CD4-positive, alpha-beta T cell treated with Interleukin-15 for 4 hours (primary cell): ENCODE measurements at places on chromosomes 12 and 14.

GRCh38 chr14:95886366-95887056 is 9.9 kb downstream of the TUNAR start:
- no peak for DNase-seq

DNA sequence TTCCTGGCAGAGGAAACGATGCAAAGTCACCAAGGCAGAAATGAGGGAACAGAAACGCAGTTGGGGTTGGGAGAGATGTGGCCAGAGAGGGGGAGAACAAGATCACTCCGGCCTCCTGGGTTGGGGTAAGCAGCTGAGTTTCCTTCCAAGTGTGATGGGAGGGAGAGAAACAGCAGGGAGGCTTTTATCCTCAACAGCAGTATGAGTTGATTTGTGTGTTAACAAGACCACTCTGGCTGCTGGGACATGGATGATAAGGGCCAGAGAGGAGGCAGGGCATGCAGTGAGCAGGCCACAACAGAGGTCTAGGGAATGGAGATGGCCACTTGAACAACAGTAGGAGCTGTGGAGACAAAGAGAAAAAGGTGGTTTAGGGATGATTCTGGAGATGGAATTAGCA is 66.8 kb downstream of the GLRX5 start:
- DNase-seq: no peak

DNA sequence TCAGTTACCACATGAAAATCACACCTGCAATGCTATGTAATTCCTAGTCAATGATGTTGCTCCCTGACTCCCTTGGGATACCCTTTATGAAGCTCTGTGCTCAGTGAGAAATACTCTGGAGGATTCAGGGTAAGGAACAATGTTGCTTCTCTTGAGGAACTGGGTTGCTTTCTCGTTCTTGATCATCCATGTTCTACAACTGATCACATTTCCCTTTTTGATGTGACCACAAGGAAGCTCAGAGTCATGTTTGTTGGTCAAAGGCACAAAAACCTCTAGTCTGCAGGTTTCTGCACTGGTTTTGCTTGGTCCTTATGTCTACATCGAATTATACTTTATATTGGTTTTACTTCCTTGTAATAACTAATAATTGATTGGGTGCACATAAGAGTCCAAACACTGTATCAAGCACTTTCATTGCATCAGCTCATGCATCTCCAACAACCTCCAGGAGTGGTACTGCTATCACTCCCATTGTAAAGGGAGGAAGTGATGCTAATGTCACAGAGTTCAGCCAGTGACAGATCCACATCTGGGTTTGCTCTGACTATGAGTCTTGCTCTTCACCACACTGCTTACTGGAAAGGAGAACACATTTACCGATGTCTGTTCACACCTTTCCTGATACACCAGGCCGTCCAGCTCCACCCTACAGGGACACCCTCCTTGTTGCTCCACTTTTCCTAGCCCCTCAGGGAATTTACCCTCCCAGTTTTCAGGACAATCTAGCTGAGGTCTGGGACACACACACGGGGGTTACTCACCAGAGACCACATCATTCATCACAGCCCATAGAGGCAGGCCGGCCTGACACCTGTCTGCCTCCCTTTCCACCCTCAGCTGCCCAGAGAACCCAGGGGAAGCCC is 41.0 kb downstream of the CMKLR1 start:
- no peak for DNase-seq

DNA sequence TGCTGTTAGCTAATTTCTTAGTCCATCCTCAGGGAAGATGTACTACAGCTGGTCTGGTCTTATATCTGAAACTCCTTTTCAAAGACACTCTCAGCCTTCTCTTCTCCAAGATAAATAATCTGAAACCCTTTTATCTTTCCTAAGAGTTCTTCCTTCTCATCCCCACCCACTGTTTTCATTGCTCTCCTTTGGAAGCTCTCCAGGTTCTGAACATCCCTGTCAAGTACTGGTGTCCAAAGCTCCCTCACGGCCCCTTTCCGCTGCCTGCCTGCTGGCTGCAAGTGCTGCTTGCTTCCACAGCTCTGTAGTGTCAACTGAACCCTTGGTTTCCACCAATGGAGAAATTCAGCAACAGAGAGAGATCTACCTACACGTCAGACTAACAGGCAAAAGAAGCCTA is 6.6 kb upstream of the SLC6A13 start:
- no peak for DNase-seq

- DNase-seq: peak; percentile 4
These were observed 52.9 kb downstream of the ANO6 start for GRCh38 chr12:45268672-45269411.

DNA sequence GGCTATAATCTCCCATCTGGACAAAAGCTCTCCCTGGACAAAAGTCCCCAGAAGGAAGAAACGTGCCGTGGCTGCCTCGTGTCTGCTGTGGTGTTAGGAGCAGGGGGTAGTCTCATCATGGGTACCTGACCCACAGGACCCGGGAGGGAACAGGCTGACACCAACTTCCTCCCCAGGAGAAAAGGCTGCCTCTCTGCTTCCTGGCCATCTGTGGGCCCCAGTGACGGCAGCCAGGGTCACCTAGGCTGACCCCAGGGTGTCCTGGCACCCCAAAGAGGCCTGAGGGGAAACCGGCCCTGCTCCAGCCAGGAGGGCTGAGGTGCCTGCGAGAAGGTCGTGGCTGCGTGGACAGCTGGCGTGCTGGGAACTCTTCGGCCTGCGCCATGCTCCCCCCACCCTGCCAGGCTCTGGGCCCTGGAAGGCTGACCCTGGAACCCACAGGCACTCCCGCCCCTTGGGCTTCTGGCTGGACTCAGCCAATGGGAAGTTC is 133.9 kb downstream of the RFLNA start:
- no peak for DNase-seq

GRCh38 chr12:132503618-132504204 is 13.8 kb downstream of the FBRSL1 start:
- DNase-seq: no peak

- DNase-seq: no peak
These were observed 22.4 kb upstream of the TCP11L2 start for GRCh38 chr12:106280106-106280505.

DNA sequence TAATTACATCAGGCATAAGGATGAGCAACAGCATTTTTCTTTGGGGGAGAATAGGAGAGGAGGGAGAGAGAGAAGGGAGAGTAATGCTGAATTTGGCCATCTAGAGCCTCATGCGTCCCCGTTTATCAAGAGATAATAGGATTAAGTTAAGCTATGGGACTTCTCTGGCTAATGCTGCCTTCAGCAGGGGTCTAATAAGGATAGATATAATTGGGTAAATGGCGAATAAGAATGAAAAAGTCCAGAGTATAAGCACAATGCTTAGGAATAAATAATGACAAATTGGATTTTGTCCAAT is 470.0 kb downstream of the EGLN3 start:
- no peak for DNase-seq

GRCh38 chr12:112386726-112387125 is 4.5 kb upstream of the HECTD4 start:
- no peak for DNase-seq

DNA sequence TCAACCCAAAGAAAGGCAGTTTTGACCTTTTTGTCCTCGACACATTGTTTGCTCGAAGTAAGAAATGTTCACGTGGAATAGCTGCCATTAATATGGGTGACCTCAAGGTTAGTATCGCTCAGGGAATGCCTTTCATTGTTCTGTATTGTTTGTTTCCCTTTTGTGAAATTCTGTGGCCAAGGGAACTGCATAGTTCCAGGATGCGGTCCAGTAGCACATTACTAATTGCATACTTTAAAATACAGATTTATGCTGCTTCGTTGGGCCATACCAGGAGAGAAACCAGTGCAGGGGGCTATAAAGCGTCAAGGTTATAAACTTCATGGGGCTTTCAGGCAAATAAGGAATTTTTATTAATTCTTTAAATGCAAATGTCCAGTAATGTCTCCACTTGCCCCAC is 73.3 kb upstream of the USP44 start:
- DNase-seq: no peak

- no peak for DNase-seq
These were observed 69.0 kb downstream of the SSPN start for GRCh38 chr12:26264215-26264838.

- DNase-seq: no peak
These were observed 2.1 kb downstream of the CSRP2 start for GRCh38 chr12:76876696-76877229.

- no peak for DNase-seq
These were observed 12.8 kb downstream of the TNFRSF1A start for GRCh38 chr12:6328945-6329702.

GRCh38 chr12:105201299-105201698 is 34.7 kb downstream of the APPL2 start:
- DNase-seq: no peak
